ENCODE measurements at places on chromosomes 16 and 17.

DNA sequence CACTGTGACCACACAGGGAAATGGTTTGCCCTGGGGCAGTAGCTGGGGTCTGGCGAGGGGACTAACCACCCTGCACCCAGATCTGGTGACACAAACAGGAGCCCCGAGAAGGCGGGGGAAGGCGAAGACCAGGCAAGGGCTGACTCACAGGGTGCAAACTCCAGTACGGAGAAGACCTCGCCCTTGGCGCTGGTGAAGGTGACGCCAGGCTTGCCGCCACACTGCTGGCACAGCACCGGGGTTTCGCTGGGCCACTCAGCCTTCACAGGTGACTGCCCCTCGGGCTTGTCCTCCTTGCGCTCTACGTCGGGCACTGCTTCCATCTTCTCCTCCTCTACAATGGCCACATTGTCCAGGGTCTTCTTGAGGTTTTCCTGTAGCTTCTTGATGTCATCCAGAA, 11.6 kb downstream of the SPHK1 start:
- DNase-seq: no peak

DNA sequence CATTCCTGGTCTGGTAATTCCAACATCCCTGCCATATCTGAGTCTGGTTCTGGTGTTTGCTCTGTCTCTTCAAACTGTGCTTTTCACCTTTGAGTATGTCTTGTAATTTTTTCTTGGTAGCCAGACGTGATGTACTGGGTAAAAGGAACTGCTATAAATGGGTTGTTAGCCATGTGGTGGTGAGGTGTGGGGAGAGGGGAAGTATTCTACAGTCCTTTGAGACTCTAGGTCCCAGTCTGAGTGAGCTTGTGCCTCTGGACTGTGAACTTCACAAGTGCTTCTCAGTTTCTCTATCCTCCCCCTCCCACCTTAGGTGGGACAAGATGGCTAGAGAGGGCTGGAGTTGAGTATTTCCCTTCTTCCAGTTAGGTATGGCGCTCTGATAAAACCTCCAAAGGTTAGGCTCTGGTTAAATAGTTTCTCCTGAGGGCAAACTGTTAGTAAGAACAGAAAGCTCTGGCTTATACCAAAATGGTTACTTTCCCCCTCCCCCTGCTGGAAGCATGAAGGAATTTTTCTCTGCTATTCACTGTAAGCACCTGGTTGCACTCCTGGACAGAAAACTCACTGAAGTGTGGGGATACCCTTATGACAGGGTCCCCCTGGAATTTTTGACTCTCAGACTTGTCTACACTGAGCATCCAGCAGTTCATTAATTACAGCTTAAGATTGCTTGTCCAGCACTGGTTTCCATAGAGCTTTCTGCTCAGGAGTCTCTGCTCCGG, 87.8 kb downstream of the MARCHF10 start:
- DNase-seq: no peak

DNA sequence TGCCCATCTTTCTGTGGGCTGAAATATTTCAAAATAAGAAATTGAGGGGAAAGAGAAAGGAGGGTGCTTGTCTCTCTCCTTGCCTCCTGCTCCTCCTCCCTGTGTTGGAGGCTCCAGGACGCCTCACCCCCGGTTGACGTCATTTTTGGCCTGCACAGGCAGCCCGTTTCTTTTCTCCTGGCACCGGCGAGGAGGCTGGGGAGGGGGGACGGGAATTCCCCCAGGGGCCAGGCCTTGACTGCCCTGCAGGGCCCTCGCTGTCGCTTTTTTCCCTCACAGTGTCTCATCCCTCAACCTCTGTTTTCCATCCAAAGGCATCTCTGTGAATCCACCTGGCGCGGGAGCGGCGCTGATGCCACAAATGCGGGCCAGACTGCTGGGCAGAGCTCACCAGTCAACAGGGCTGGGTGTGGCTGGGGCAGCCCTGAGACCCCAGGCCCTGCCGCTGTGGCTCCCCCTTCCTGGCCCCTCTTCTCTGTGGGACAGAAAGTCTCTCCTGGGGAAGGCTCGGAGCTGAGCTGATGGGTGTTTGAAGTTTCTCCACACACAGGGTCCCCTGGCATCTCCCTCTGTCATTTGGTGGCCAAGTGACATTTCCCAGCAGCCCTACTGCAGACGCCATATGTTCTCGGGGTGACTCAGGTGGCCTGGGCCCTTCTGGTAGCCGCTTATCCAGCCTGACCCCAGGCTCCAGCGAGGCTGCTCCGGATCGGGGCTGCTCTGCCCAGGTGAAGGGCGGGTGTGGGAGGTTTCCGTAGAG, 16.0 kb downstream of the CENPX start:
- no peak for DNase-seq

DNA sequence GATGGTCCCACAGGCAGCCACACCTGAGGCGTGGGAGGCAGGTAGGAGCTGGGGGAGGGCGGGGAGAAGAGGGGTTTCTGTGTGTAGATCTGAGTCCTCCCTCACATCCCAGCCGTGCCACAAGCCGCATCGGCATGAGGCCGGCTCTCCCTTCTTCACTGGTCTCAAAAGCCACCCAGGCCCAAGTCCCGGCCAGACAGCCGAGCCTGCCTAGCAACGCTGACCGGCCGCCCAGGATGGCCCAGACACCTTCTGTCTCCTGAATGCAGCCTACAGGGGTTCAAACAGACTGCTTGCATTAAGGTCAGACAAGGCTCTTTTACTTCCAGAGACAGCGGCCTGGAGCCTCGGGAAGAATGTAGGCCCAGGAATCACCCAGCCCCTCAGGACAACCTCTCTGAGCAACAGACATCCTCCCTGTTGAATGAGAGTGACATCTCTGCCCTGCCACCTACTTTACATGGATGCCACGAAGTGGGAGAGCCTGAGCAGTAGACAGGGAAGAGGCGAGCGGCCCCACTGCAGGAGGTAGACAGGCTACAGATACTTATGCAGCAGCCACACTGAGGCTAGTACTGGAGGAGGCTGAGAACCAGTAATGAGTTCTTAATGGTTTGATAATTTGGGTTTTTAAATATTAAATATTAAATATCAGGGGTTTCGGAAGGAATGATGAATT, 69.6 kb downstream of the N4BP1 start:
- DNase-seq: no peak

DNA sequence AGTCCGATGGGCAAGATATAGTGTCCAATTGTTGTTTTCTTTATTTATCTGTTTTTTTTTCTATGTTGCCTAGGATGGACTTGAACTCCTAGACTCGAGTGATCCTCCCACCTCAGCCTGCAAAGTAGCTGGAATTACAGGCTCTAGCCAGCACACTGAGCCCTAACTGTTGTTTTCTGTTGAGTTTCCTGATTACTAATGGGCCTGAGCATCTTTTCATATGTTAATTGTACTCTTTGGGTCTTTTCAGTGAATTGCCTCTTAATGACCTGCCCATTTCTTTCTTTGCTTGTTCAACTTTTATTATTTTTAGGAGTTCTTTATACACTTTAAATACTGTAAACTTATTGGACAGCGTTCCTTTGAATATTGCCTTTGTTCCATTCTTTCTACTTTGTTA, 213.0 kb downstream of the HS3ST3B1 start:
- DNase-seq: no peak
